ENCODE measurements at places on chromosomes 6 and 20.

DNA sequence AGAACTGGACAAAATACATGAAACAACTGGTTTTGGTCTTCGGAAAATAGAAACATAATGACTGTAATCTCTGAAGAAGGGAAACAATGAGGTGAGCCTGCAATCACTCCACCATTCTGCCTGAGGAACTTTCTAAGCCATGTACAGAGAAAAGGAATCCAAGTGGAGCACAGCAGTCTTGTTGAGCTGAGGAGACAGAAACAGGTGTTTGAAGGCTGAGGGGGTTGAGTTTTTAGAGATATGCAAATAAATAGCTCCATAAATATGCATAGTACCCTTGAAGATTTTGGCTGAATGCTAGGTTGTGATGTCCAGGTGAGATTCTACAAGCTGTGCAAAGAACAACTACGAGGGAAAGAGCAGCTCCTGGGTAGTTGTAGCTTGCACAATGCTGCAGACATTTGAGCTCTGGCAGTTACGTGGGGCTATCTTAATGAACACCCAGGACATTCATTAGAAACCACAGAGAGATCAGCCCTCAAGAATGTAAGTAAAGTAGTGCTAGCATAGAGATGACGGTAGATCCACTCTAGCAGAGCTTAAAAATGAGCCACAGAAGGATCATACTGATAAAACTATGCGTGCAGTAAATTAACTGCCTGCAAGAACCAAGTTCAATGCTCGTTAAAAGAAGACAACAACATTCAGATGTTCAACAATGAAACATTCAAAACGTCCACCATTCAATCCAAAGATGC lies 24.3 kb downstream of the TUBB2B start:
- no peak for DNase-seq

DNA sequence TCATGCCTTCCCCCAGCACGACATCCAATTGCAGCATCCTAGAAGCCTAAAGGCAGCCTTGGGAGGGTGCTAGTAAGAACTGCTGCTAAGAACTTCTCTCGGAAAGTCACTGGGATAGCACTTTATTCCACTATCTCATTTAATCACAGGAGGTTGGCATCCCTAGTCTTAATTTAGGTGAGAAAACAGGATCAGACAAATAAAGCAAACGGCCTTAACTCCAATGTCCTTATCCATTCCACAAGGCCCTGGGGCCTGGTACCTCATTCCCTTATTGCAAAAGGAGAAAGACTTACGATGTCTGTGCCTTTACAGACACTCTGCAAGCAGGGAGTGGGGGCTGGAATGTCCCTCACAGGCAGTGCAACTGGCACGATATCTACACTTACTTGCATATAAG lies 60.7 kb downstream of the BFSP1 start:
- no peak for DNase-seq

GRCh38 chr20:2576317-2576727 lies 39.9 kb downstream of the TMC2 start:
- DNase-seq = no peak

GRCh38 chr6:14596410-14596809 lies 478.8 kb downstream of the CD83 start:
- peak; percentile 29 for DNase-seq

DNA sequence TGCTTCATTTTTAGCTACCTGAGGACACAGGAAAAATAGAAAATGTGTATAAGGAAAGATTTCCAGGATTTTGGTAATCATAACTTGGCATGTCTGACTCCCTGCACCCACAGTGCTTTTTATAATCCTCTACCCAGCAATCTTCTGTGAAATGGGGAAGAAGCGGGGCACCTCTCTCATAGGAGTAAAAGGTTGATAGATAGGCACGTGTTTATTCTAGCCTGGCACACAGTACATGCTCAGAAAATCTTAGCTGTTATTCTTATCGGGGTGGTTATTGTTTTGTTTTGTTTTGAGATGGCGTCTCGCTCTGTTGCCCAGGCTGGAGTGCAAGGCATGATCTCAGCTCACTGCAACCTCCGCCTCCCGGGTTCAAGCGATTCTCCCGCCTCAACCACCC lies 87.7 kb upstream of the SALL4 start:
- no peak for DNase-seq

DNA sequence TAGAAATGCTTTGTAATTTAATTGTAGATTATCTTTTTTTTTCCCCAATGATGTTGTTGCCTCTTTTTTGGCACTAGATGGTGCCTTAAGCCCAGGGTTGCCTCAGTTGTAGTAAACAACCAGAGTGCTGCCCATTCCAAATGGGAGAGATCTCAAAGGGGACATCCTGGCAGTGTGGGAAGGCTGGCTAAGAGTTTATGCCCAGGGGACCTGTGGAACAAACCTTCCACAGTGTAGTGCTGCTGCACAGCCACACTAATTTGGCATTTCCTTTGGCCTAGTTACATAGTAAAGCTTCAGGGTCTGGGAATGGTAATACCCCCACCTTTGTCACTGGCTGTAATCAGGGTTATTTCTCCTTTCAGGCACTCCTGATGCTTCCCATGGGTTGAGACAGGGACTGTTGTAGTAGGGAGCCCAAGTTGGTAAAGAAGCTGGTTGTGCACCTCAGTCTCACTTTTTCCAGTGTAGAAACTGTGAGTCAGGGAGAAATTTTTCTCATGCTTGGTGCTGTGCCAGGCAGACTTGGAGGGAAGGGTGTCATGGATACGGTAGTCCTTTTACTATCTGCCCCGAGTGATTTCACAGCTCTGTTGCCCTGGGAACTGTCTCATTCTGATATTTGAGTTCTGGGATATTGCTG lies 177.8 kb upstream of the ECI2 start:
- peak; percentile 76 for DNase-seq

DNA sequence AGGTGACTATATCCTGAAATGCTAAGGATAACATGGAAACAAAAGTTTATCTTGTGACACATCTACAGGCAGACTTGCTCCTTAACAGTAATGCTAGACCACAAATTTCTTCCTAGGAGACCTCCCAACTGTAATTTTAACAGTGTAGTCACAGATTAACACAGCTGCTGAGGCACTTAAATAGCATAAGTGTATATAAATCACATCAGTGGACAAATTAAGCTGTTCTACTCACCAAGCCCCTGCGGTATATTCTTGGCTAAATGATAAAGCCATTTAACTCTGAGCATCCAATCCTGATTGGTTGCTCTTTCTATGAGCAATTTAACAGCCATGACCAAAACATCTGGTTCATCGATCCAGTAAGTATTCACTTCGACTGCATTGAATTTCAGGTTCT lies 73.3 kb upstream of the LYRM2 start:
- DNase-seq = no peak

DNA sequence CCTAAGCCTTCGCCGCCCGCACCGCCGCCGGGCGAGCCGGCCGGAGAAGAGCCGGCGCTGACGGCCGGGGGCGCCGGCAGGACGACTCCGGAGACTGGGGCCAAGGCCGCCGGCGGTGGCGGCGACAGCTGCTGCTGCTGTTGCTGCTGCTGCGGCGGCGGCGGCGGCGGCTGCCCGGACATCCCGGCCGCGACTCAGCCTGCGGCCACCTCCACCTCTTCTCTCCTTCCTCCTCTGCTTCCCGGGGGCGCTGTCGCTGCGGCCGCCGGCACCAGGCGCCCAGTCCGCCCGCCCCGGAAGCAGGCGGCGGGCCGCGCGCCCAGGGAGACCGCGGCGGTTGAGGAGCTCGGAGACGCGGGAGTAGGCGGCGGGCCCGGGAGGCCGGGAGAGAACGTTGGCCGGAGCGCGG lies 307 bp downstream of the RANBP9 start:
- DNase-seq = no peak

- peak; percentile 45 for DNase-seq
Measured at GRCh38 chr20:41738604-41739206, 120.5 kb upstream of the CHD6 start.

GRCh38 chr20:55095745-55096400 lies 620.5 kb downstream of the DOK5 start:
- no peak for DNase-seq

- DNase-seq = no peak
Measured at GRCh38 chr6:165653196-165653595, 9.8 kb downstream of the PDE10A start.

- DNase-seq = no peak
Measured at GRCh38 chr20:31861385-31862156, 8.8 kb downstream of the DUSP15 start.

DNA sequence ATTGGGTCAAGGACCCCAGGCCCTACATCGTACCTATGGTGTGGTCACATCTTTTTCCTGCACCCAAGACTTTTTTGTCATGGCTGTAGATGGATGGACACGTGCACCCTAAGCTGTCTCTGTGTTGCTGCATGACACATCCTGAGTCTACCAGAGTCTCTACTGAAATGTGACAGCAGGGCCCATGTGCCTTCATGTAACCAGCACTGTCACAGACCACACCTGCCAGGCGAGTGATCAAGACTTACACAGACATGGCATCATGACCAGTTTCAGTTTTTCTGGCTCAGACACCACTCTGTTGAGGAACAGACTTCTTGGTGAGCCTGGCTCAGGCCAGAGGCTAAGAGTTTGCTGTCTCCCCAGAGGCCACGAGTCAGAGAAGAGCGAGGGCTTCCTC lies 7.6 kb downstream of the PRND start:
- no peak for DNase-seq

DNA sequence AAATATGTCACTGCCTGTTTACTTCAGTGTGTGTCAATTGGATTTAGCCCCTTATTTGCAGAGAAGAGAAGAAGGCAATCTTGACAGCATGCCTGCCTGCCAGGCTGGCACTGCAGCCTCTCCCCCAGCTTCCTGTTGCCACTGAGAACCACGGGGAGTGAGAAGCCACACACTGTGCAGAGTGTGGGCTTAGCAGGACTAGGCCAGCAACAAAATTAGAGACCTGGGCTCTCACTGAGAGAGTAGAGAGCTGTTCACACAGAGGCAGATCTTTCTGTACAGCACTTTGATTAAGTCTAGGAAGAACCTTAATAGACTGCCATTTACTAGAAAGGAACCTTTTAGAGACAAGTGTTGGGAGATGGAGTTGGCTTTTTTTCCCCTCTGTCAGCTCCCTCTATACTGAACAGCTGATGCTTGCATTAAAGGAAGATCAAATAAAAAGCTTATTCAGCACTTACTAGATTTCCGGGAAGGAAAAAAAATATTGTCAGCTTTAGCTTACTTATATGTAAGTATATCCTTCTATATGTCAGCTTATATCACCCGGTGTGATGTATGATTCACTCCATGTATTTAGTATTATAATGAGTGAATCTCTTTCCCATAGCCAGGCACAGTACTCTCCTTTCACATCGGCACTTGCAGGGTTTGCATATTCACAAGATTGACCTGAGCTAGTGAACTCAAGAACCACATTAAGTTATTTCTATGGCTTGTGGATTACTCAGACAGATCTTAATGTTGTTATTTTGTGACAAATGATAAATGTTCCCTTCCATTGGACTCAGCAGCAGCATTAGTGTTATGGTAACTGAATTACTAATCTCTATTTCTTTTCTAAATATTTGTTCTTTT lies 851.0 kb upstream of the EPHA7 start:
- no peak for DNase-seq

GRCh38 chr6:163661272-163661671 lies 246.8 kb downstream of the QKI start:
- no peak for DNase-seq

- DNase-seq = no peak
Measured at GRCh38 chr6:156102129-156102528, 646.5 kb upstream of the NOX3 start.

DNA sequence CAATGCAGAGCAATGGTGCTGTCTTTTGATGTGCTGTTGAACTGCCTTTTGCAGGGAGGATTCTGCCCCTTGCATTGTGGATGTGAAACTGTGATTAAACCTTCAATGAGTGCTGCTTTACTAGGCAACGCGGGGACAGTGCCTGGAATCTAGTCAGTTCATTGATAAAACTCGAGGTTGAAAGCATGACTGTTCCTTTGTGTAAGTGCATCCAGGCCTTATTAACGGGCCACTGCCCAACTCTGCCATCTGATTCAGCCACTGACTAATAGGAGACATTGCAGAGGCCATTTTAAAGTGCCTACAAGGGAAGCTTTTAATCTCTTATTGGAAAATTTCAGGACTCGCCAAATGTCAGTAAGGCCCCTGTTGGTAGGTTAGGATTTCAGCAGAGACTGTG lies 49.3 kb downstream of the SLC35F1 start:
- no peak for DNase-seq

GRCh38 chr6:170147832-170148708 lies 142.8 kb downstream of the DLL1 start:
- no peak for DNase-seq

GRCh38 chr6:122154155-122154554 lies 245.3 kb upstream of the HSF2 start:
- DNase-seq = no peak

GRCh38 chr20:14828459-14828858 lies 491.0 kb upstream of the FLRT3 start:
- no peak for DNase-seq

DNA sequence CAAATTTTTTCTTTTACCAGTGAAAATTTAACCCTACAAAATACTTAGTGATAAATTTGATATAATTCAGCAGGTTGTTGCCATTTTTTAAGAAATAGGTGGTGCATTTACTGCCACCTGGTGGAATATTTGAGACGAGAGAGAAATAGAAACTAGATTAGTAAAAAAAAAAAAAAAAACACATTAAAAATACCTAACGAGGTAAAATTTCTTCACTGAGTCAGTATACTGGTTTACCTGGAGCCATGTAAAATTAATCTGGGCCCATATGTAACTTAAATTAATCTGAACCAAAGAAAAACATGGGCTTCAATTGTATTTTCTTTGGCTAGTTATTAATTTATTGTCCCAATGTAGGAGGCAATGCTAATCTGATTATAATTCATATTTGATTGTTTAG lies 520.8 kb downstream of the EPM2A start:
- no peak for DNase-seq

DNA sequence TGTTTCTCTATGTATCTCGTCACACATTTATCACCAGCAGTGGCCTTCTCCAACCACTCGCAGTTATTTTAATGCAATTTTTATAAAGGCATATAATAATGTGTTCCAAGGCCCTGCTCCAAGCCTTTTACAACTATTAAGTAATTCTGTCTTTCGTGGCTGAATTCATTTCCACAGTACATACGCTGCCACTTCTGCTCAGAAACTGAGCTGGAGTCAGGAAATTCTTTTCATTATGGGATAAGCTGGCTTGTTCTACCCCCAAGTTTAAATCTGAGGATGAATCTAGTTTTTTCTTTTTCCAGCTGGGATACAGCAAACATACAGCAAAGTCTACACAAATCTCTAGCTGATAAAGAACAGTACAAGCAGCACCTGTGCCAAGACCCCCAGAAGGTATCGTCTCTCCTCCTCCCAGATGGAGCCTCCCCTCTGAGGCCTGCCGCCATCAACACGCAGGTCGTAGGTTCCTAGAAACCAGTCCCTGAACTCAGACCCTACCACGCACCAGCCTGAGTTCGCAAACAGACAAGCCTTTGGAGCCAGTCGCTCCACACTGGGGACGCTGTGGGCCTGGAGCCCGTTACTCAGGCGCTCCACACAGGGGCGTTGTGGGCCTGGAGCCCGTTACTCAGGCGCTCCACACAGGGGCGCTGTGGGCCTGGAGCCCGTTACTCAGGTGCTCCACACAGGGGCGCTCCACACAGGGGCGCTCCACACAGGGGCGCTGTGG lies 263.5 kb downstream of the THBS2 start:
- no peak for DNase-seq

GRCh38 chr6:28393912-28394662 lies 5.5 kb downstream of the ZSCAN12 start:
- DNase-seq = no peak
